ENCODE measurements at places on chromosomes 1 and 21.

DNA sequence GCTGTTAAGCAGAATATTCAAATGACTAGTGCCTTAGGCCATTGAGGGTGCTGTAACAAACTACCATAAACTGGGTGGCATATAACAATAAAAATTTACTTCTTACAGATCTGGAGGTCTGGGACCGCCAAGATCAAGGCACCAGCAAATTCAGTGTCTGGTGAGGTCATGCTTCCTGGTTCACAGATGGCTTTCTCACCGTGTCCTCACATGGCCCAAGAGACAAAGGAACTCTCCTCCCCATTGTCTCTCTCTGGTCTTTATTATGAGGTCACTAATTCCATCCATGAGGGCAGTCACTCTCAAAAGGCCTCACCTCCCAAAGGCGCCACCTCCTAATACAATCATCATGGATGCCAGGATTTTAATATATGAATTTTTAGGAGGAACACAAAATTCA lies 127.3 kb downstream of the GABPA start:
- no peak for DNase-seq

- peak; percentile 87 for DNase-seq
Observed at GRCh38 chr1:110433803-110434202, 17.1 kb upstream of the PROK1 start.

- DNase-seq: no peak
Observed at GRCh38 chr1:117638141-117638540, 32.3 kb downstream of the TENT5C start.

- no peak for DNase-seq
Observed at GRCh38 chr1:53400761-53401674, 58.2 kb upstream of the DMRTB1 start.

DNA sequence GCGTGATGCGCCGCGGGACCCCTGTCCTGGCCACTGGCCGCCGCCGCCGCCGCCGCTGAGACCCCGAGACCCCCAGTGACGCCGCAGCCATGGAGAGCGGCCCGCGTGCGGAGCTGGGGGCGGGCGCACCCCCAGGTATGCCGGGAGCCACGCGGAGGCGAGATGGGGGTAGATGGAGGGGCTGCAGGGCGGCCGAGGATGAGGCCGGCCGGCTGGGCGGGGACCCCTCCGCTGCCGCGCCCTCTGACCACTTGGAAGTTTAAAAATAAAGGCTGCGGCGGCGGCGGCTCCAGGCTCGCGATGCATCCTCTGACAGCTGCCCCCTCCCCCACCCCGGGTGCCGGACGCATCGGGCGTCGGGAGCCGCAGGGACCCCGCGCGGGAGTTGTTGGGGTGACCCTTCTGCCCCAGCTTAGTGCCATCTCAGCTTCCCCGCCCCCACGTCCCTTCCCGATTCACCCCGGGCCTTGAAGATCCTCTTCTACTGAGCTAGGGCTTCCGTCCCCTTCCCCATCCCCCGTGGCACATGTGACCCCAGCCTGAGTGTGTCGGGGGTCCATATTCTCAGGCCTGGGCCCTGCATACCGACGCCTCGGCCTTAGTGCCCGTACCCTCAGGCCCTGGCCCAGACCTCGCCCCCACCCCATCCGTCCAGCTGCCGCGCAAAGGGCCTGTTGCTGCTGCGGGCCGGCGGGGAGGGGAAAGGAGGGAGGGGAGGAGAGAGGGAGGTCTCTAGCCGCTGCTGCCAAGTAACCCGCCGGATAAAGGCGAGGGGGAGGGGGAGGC lies 562 bp downstream of the MAP7D1 start:
- peak; percentile 33 for DNase-seq

DNA sequence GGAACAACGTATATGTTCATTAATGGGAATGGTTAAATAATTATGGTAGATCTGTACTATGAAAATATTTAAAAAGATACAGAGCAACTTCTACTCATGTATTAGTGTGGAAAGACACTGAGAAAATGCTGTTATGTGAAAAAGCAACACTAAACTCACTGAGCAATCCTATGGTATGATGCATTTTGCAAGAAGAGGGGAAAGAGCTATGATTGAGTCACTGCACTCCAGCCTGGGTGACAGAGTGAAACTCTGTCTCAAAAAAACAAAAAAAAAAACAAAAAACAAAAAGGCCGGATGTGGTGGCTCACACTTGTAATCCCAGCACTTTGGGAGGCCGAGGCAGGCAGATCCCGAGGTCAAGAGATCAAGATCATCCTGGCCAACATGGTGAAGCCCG lies 44.4 kb downstream of the ATP5PO start:
- no peak for DNase-seq

DNA sequence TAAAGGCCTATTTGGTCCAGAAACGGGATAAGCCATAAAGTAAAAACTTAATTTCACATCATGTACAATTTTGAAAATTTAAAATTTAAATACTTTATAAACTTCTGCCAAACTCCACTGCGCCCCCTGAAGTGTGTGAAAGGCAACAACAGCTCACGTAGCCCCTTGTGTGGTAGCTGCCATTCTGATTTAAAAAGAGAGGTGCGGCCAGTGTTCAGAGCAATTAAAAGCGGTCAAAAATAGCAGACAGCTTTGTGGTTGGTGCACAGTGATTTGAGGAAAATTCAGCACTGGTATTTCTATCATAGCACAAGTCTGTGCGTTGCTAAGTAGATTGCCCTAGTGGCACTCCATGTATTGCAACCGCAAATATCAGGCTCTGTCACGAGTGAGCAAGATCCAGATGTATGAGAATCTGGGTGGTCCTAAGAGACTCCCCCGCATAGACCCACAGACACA lies 122.5 kb downstream of the ATG4C start:
- peak; percentile 1 for DNase-seq

DNA sequence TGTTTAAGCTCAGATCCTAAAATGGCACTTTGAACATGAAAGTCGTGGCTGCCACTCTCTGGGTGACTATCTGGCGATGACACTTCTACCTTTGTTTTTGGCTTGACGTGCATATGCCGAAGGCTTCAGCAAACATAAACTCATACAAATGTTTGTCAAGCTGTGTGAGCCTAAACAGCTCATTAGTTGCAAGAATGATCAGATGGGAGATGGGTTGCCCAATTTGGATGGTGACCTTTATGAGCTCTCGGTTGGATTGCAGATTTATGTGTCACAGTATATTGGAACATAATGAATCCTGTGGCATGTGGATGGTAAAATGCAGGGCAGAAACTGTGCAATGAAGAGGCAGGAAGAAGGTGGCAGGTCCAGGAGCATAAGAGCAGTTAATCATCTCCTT lies 229.3 kb downstream of the DISC1 start:
- DNase-seq: no peak

- DNase-seq: no peak
Observed at GRCh38 chr21:15250384-15250783, 185.6 kb upstream of the NRIP1 start.

GRCh38 chr1:25914074-25914995 lies 8.1 kb upstream of the STMN1 start:
- DNase-seq: no peak

All from A172 (cell line).